T-helper 17 cell (primary cell): ENCODE measurements at places on chromosomes 12 and 14.

DNA sequence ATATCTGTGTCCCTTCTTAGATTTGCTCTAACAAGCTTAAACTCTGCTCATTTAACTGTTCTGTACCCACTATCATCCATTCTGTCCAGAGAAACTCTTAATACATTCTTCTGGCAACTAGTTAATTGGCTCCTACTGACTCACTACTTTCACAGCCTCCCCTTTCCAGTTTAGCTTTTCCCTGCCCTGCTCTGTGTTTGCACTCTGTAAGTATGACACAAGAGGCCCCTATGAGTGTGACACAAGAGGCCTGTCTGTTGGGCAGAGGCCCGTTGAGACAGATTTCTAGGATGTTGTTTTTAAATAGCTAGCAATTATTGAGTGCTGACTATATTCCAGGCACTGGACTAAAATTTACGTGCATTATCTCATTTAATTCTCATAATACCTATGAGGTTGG lies 246.0 kb upstream of the DAAM1 start:
- no peak for DNase-seq

DNA sequence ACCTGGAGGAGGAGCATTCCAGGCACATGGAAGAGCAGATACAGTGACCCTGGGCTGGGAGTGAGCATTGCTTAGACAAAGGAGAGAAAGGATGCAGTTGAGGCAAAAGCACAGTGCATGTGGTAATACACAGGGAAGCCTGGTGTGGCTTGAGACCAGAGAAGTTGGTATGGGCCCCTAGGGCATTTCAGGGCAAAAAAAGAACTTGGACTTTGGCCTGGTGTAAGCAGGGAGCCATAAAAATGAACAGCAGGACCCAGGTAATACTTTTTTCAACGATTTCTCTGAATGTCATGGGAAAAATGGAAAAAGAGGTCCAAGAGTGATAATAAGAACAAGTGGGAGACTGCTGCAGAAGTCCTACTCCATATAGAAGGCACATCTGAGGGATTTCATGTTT lies 163.9 kb downstream of the ASCL4 start:
- DNase-seq = no peak

- DNase-seq = no peak
Observed at GRCh38 chr12:25882266-25882665, 76.2 kb upstream of the RASSF8 start.

DNA sequence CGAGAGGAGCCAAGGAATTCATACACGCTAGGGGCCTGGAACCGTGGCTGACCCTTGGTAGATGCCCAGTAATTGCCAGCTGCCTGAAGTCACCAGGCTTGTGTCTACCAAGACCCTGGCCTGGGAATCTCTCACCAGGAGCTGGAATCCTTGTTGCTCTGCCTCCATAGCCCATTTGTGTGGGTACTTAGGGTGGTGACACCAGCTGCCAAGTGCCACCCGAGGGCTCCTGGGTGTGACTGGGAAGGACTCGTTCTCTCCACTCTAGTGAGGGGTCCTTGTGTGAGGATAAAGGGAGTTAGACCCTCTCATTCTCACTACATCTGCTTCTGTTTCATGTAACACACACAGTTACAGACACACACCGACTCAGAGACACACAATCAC lies 17.9 kb downstream of the SERPINA1 start:
- no peak for DNase-seq

GRCh38 chr12:8453796-8454195 lies 2.0 kb upstream of the CLEC6A start:
- no peak for DNase-seq

- no peak for DNase-seq
Observed at GRCh38 chr12:30045171-30045570, 261.4 kb upstream of the TMTC1 start.
